ENCODE measurements at places on chromosomes 12 and 14.
A peak's percentile ranks its signal among the peaks of the same experiment; 100 is the strongest.

GRCh38 chr14:28758253-28758884, 8.2 kb upstream of the FOXG1 start:
- no peak for DNase-seq

- DNase-seq, result peak; percentile 49
Observed at GRCh38 chr12:120225852-120226640, 25.1 kb upstream of the RPLP0 start.

GRCh38 chr14:27587103-27587502, 989.3 kb upstream of the NOVA1 start:
- DNase-seq, result no peak

- DNase-seq, result no peak
Observed at GRCh38 chr12:13164921-13165616, 31.5 kb upstream of the EMP1 start.

- DNase-seq, result no peak
Observed at GRCh38 chr12:10521555-10521954, 15.9 kb downstream of the EIF2S3B start.

GRCh38 chr12:30911207-30911606, 15.3 kb upstream of the TSPAN11 start:
- no peak for DNase-seq

DNA sequence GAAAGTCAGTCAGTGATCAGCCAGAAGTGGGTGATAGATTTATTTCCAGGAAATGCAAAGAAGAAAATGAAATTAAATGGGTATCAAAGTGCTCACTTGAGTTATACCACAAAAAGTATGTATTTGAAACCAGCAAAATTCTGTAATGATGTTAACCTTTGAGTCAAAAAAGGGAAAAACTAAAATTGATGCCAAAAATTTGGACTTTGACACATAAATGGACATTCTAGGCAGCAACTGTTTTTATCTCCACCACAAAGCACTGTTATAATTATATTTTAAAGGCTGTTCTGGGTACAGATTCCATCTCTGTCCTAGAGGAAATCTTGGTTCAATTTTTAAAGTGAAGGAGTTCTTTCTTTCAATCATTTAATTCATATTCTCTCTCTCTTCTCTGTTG, 31.7 kb upstream of the KCNJ8 start:
- DNase-seq, result no peak

DNA sequence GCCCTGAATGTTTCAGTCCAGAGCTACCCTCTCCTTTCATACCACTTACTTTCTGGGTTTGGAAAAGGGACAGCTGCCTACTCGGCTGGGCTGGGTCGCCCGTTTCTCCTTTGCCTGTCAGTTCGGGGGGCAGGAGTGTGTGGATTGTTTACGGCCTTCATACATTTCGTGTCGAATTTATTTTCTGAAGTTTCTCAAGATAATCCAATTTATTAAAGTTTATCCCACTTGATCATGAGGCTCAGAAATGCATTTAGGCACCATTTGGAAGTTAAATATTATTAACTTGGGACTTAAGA, 608 bp downstream of the ZNF410 start:
- DNase-seq, result no peak

- no peak for DNase-seq
Observed at GRCh38 chr14:50763382-50764007, 67.5 kb downstream of the NIN start.

- peak; percentile 81 for DNase-seq
Observed at GRCh38 chr14:26598081-26598671, 343 bp upstream of the NOVA1 start.

DNA sequence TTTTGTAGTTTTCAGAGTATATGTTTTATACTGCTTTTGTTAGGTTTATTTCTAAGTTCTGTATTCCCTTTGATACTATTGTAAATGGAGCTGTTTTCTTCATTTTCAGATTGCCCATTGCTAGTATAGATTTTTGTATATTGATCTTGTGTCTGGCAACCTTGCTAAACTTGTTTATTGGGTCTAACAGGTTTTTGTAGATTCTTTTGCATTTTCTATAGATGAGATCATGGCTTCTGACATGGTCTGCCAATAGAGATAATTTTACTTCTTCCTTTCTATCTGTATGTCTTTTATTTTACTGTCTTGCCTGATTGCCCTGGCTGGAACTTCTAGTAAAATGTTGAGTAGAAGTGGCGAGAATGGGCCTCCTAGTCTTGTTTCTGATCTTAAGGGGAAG, 40.3 kb downstream of the ANKRD9 start:
- no peak for DNase-seq

DNA sequence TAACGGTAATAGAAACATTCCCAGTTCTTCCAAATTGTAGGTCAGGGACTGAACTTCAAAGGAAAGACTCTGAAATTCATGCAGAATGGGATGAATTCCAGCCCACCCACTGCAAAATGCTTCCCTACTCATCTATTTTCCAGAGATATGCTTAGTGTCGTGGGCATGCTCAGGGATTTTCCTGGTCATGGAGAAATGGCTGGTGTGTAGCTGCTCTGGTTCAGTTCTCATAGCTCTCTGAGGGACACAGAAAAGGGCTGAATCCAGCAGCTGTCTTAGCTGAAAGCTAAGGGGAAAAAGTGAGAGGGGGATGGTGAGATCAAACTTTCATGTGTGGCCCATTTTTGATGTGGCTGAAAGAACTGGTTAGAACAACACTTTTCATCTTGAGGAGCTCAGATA, 72.9 kb upstream of the KRAS start:
- DNase-seq, result no peak

DNA sequence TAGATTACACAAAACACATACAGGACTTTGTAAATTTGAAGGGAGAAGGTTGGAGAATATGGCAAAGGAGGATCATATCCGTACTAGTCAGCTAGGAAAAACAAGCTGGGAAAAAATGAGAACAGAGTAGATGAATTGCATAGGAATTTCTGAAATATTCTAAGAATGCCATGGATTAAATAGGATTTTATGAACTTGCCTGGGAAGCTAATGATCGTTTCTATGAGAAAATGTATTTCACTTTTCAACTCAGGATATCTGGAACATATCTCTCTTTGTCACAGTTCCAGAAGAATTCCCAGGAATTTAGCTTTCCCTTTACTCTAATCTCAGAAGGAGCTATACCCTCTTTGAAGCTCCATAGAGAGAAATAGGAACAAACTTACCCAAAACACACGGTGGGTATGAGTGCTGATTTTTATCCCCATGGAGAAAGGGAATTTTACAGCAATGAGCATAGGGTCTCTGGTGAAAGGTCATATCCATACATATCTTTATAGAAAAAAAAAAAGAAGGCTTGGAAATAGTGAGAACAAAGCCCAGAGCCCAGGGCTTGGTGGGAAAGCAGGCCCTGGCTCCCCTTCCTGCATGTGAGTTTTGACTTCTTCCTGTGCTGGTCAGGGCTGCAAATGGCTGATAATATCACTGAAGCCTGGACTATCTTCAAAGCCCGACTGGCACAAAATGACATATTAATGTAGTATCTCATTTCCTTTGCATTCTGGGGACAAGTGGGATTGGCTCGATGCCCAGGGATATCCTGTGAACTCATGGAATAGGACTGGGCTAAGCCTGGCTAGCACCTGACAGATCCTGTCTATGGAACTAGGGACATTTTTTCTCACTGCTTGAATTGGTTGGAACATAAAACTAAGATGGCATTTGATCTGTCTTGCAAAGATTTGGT, 136.3 kb downstream of the AEBP2 start:
- DNase-seq, result peak; percentile 67

- DNase-seq, result no peak
Observed at GRCh38 chr12:27576667-27577347, 52.8 kb downstream of the PPFIBP1 start.

- DNase-seq, result peak; percentile 63
Observed at GRCh38 chr12:71392521-71393145, 47.0 kb upstream of the LGR5 start.

GRCh38 chr14:22657861-22658260, 13.7 kb upstream of the OR6J1 start:
- DNase-seq, result peak; percentile 47

- peak; percentile 67 for DNase-seq
Observed at GRCh38 chr12:111330800-111331752, 37.8 kb downstream of the PHETA1 start.

DNA sequence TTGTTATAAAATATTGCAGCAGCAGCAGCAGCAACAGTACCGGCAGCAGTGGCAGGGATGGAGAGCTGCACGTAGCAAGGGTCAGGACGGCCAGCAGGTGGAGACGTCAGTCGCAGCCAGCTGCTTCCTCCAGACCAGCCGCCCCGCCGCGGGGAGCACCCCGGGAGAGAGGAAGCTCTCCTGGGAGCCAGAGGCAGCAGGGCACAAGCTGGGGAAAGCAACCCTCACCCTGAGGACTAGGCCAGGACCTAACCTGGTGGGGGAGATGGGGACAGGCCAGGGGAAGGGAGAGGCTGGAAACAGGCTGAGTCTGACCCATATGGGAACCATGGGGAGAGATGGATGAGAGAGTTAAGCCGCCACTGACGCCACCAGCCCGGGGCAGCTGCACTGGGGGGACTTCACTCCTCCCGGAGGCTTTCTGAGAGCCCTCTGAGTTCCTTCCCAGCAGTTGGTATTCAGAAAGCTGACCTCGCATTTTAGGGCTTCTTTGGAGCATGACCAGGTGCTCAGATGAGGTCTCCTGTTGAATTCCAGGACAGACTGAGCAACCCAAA, 56.3 kb downstream of the SPTB start:
- DNase-seq, result peak; percentile 69

GRCh38 chr12:131885543-131886057, 8.8 kb upstream of the ULK1 start:
- no peak for DNase-seq

DNA sequence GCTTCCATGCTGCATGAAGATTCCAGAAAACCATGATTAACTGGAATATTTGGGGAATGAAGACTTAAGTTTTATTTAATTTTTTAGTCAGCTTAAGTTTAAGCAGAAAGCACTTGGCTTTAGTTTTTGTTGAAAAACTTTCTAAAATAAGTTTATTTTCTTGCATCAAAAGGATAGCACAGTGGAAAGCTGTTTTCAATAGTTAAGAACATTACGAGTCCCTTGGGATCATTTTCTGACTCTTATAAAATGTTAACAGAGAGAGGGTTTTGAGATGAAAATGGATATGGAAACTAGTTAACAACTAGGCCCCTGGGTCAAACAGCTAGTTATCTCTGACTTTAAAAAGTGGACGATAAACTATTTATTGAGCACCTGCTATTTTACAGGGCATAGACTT, 181.9 kb upstream of the SLC38A2 start:
- no peak for DNase-seq

GRCh38 chr14:51073731-51074130, 21.2 kb downstream of the TRIM9 start:
- DNase-seq, result no peak

GRCh38 chr12:42798811-42799438, 209.4 kb upstream of the PRICKLE1 start:
- DNase-seq, result no peak

DNA sequence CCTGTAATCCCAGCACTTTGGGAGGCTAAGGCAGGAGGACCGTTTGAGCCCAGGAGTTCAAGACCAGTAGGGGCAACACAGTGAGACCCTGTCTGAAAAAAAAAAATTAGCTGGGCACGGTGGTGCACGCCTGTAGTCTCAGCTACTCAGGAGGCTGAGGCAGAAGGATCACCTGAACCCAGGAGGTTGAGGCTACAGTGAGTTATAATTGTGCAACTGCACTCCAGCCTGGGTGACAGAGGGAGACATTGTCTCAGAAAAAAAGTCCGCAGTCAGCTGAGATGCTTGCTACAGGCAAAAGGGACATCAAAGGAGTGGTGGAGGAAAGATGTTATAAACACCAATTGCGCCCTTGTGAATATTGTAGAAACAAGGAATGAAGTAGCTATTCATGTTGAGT, 77.8 kb downstream of the NDUFA12 start:
- no peak for DNase-seq

DNA sequence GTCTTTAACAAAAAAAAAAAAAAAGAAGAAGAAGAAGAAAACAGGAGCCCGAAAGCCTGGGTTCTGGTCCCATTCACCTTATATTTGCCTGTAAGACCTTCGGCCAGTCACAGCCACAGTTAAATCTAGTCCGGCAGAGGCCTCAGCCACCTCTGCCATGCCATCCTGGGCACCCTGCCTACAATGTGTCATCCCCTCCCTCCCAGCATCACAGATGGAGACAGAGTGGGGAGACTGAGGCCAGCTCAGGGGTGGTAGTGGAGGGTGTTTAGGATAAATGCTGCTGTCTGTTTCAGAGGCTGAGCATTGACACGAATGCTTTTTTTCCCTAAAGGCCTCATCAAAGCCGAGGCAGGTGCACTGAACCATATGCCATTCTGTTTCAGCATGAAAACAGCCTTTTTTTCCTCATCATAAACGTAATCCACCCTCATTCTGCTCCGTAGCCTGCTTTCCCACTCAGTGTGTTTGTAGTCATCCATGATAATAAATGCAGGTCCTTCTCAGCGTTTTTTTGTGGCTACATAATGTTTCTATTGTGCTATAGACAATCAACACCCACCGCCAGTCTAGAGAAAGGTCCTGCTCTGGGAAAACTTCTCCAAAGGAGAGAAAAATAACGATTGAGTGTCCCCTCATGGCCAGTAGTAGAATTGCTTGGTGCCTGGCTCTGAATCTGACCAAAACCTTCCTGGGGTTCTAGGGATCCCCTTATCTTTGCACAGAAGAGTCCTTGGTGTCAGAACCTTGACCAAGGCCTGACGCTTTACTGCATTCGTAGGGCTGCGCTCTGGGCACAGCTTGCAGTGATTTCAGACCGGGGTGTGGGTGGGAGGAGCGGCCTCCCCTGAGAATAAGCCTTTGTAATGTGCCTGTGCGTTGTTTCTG, 41.1 kb upstream of the TSPAN9 start:
- DNase-seq, result no peak

GRCh38 chr12:14252697-14253096, 112.8 kb upstream of the ATF7IP start:
- DNase-seq, result no peak

DNA sequence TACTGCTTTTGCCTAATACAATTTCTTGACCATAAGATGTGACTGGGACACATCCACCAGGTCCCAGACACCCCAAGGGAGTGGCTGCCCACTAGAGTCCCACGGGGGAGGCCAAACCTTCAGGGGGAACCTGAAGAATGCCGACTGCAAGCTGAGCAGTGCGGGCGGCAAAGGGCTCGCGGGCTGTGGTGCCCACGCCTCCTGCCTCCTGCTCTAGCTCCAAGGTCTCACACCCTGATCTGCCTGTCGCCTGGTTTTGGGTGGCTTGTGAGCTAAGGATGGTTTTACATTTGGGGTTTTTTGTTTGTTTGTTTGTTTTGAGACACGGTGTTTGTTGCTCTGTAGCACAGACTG, 75.2 kb downstream of the MOK start:
- DNase-seq, result no peak

- DNase-seq, result no peak
Observed at GRCh38 chr14:68772761-68773381, 20.0 kb downstream of the ZFP36L1 start.

DNA sequence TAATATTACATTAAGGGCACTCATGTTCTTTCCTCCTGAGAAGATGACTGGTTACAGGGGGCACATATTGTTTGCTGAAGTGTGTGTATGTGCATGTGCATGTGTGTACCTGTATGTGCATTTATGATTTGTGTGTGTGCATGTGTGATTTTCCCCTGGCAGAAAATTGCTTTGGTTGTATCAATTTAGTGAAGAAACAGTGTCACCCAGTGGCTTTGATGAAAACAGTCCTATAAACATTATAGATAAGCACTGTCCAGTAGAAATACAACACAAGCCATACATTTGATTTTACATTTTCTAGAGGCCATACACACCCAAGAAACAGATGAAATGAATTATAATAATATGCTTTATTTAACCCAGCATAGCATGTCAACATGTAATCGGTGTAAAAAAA, 8.6 kb downstream of the PDE3A start:
- peak; percentile 49 for DNase-seq

- DNase-seq, result no peak
Observed at GRCh38 chr12:91307957-91308670, 125.5 kb upstream of the DCN start.

Data from KBM-7 (cell line).